Activated CD4-positive, CD25-positive, alpha-beta regulatory T cell (primary cell): ENCODE measurements at places on chromosomes 3 and 15.

DNA sequence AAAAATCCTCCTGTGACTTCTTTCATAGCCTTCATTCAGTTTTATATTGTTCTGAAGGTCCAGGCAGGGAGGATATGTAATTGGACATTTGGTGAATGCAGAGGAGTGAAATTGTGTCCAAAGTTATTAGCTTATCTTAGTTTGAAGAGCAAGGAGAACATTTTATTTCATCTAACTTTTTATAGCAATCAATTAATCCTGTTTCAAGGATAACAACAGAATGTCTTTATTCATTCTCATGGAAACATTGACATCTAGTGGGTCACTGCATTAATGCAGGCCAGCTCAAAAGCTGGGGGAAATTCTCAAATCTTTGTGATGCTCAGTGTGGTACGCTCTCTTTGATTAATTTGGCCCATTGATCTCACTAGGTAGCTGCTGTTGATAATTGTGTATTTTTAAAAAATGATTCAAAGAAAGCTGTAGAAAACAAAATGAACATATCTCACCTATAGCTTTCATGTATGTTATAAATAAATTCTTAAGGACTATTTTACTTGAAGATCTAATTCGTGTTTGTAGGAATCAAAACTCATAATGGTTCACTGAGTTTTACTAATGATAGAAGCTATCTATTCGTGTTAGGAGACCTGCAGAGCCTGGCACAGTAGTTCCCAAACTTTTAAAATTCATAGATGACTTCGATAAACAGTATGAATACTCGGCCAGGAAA is 150.8 kb upstream of the KCNMB2 start:
- DNase-seq = no peak

GRCh38 chr15:87755226-87755625 is 501.3 kb downstream of the NTRK3 start:
- no peak for DNase-seq

DNA sequence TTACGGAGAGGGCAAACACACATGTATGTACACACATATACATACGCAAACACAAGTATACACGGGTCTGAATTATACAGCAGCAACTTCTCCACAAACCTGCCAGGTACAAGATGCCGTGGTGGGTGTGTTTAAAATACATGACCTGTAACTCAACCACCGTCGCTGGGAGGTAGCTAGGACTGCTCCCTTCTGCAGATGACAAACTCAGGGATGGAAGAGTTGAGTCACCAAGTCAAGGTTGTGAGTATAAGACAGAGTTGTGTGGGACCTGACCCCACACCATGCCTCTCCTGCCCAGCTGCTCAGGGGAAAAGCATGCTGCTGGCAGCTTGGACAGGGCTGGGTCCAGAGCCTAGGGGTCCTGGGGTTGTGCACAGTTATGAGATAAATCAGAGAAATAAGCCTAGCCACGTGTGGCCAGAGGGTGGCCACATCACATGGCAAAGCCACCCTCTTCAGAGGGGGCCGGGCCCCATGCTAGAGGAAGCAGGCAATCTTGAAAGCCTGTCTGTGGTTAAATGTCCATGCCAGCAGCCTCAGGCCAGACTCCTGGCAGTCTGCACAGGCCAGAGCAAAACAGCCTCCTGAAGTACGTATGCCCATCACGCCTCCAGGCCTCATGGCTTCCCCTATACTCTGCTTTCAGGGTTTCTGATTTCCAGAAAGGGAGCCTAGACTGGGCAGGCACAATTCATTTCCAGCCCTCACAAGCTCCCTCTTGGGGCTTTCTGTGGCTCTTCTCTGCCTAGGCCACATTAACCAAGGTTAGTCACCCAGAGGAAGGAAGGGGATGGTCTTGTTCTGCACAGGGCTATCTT is 107.7 kb upstream of the RPL32 start:
- DNase-seq = no peak

DNA sequence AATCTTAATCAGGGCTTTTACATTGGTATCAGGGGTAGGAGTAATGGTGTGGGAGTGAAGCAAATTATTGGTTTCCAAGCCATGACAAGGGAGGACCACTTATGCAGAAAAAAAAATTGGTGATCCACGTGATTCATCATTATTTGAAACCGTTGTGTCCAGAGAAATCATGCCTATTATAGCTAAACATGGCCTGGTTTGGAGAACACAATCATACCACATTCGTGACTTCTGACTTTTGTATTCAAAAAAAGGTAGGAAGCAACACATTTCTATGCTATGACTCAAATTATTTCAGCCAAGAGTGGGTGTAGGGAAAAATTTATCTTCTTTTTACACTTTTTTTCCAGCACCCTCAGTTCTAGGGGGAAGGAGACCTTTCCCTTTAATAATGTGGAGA is 924.3 kb upstream of the GBE1 start:
- DNase-seq = no peak

- DNase-seq = no peak
These were observed 107.6 kb upstream of the SPATA12 start for GRCh38 chr3:56952846-56953245.

DNA sequence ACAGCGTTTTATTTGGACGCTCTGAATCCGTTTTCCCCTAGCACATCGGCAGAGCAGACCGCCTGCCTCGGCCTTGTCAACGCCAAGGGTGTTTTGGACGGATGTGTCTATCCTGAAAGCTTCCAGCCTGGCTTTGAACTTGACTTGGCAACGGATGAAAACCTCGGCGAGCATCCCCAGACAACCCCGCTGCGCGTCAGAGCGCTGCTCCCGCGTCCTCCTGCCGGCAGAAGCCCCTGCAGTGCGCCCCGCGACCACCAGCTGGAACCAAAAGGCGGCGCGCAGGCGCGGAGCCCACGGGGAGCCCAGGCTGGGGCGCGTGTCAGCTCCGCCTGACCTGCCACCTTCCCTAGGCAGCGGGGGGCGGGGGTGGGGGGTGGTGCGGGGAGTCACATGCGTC is 26.2 kb upstream of the ARL8B start:
- no peak for DNase-seq

GRCh38 chr3:52385157-52385556 is 59.7 kb downstream of the SEMA3G start:
- no peak for DNase-seq

DNA sequence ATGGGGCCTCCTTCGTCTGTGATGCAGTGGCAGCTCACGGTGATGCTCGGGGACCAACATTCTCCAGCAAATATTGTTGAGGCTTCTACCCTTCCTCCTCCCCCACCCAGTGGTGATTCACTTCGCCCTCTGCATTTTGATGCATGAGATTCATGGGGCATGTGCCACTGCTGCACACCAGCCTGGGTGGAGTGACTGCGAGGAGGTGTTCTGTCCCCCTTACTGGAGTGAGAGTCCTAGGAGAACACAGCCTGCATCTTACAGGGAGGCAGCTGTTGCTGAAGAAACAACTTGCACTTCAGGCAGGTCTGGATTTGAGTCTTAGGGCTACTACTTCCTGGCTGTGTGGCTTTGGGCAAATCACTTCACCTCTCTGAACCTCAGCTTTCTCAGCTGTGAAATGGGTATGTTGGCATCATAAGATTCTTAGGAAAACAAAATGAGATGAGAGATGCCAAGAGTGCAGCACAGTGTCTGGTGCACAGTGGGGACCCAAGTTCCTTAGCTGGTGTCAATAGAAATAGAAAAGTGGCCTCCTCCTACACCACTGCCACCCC is 10.2 kb upstream of the SKOR1 start:
- DNase-seq = no peak
